ENCODE measurements at places on chromosomes 3 and 15. TPM values are rescaled to one million over a fixed set of nuclear protein-coding genes. Genes with fewer than 3 reads are reported as not detected.

SV2B gene
- total RNA-seq = 7.1 TPM

POLR2H gene
- total RNA-seq = 48.1 TPM

BSN gene
- total RNA-seq = 46.9 TPM

TMEM41A gene
- total RNA-seq = 12.6 TPM

AADACL2 gene
- not detected for total RNA-seq

PLA2G4E gene
- 1.0 TPM for total RNA-seq

BFSP2 gene
- not detected for total RNA-seq

ARL8B gene
- total RNA-seq = 33.9 TPM

LSAMP gene
- 67.1 TPM for total RNA-seq

GABRR3 gene
- not detected for total RNA-seq

PRRT3 gene
- total RNA-seq = 8.9 TPM

CSPG4 gene
- total RNA-seq = 1.1 TPM

DTWD1 gene
- total RNA-seq = 20.6 TPM

All from glutamatergic neuron (in vitro differentiated cells).